Psoas muscle (tissue), 8 donors: ENCODE measurements at places on chromosomes 4 and X.

DNA sequence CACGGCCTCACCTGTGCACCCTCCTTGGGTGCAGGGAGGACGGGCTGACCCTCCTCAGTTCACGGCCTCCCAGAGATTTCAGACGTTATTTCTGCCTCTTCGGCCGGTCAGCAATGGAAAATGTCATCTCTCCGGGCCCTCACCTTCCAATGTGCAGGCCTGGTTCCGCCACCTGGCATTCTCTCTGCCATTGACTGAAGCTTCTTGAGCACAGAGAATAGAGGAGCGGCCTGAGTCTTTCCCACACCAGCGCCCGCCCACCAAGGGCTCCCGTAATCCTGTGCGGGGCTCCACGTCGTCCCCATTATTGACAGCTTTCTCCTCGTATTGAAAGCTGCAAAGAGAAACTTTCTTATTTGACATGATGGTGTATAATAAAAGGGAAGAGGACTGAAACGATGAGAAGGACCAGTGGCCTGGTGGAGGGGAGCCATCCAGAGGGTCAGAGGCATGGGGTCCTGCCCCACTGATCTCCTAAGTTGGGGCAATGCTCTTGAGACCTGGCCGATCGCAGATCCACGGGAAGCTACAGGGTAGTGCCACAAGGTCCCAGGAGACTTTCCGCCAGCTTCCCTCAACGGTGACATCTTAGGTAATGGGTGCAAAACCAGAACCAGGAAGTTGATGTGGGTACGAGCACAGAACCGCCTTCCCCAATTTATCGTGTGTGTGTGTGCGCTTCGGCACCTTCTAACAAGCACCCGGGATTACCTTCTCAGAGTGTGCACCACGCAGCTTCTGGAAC, 20.6 kb downstream of the HTRA3 start:
- DNase-seq: peak; percentile 6

DNA sequence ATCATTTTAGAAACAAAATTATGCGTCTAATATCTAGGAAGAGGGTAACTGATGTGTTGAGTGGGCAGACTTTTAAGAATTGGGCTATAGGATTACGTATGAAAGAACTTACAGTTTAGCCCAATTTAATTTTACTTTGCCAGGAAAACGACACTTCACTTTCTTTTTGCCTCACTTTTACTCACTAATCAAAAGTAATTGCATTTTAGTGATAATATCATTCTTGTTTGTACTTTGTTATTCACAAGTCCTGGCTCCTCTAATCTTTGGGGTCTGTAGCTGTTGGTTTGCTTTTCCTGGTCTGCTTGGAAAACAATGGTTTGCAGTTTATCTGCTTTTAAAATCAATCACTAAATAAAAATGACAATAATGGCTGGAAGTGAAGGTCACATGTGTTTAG, 2.9 kb upstream of the ARX start:
- no peak for DNase-seq

DNA sequence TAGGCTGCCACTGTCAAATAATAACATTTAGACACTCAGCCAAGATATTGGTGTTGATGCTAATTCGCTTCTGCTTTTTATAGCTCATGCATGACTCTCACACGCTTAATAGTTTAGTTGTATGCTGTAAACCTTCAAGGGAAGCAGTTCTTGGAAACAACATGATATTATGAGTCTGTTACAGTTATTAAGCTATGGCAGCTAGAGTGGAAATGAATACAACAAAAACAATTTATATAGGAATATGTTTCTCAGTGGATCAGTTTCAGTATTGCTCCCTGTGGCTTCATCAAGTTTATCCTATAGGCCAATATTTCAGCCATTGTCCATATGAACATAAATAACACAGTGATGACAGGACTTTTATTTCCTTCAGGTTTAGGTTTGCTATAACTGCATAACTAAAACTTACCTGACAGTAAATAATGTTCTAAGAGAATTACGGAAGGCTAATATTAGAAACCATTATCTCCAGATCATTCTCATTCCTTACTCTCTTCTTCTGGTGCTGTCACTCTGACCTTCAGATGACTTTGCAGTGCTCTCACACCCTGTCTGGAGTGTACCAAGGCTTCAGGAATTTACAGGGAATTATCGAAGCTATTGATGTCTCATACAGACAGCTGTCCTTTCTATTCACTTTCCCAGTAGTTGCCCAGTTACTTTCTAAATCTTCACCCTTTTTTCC, 555.0 kb downstream of the ANKRD50 start:
- DNase-seq: no peak

DNA sequence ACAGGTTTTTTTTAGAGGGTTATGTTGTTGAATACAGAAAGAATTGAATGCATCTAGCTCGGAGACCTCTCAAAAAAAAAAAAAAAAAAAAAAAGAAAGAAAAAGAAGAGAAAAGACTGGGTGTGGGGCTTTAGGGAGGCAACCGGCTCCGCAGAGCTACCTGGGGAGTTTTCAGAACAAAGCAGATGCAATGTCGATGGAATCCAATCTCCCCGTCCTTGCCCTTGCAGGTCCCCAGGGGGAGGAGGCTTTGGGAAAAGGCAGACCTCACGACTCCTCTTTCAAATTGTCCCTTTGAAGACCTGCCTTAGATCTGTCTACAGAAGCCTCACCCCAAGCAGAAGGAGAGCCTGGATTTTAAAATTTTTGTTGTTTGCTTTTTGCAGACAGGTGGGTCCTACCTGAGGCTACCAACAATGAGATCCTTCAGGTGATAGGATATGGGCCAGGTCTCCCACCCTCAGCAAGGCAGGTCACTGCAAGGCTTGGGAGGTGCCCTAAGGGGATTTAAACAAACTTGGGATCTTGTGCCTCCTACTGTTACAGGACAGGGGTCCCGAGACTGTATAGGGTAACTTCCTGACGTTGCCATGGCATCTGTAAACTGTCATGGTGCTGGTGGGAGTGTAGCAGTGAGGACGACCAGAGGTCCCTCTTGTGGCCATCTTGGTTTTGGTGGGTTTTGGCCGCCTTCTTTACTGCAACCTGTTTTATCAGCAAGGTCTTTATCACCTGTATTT, 75.2 kb upstream of the PRKX start:
- no peak for DNase-seq

DNA sequence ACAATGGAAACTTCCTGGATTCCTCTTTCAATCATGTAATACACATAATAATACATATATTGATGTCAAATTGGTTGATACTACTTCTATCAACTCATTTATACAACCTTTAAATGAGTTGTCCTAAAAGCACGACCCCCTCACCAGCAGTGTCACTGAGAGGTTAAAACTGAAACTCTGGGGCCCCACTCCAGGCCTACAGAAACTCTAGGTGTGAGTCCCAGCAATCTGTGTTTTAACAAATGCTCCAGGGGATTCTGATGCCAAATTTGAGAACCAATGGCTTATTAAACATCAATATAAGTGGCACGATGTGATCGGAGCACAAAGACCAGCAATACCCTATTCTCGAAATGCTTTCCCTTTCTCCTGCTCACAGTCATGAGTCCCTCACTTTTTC, 47.9 kb downstream of the ATP8A1 start:
- DNase-seq: no peak

DNA sequence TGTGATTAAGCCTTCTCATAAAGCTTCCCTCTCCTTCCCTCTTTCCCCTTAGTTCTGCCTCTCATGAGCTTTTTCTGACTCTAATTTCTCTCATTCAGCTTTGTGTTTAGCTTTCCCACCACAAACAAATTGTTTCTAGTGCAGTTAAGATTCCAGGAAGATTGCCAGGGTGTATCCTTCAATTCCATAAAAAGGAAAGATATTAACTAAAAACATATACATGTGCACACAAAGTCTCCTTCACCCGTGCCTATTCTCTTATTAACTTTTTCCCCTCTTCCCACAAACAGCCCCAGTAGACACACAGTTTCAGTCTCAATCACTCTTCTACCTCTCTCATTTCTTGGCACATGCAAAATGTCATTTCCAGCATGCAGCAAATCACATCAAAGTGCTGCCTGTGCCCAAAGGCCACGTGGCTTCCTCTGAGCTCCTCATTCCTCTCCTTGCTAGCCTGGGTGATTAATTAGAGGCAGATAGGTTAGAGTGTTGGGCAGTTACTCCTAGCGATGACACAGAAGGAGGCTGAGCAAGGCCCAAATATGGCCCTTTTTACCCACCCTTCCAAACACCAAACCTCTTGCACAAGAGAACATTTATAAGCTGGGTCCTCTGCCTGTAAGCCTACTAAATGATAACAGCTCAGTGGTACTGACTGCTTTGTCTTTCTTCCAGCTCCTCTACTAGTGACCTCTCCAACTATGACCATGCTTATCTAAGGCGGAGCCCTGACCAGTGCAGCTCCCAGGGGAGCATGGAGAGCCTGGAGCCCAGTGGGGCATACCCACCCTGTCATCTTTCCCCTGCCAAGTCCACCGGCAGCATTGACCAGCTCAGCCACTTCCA, 159.6 kb downstream of the SOWAHB start:
- DNase-seq: no peak

- no peak for DNase-seq
Observed at GRCh38 chr4:146095091-146095690, 80.3 kb upstream of the LSM6 start.

GRCh38 chr4:109910256-109910655, 2.4 kb upstream of the EGF start:
- no peak for DNase-seq

- peak; percentile 89 for DNase-seq
Observed at GRCh38 chrX:23434356-23434884, 99.8 kb downstream of the PTCHD1 start.

GRCh38 chrX:133544778-133545177, 129.5 kb upstream of the GPC4 start:
- DNase-seq: no peak

DNA sequence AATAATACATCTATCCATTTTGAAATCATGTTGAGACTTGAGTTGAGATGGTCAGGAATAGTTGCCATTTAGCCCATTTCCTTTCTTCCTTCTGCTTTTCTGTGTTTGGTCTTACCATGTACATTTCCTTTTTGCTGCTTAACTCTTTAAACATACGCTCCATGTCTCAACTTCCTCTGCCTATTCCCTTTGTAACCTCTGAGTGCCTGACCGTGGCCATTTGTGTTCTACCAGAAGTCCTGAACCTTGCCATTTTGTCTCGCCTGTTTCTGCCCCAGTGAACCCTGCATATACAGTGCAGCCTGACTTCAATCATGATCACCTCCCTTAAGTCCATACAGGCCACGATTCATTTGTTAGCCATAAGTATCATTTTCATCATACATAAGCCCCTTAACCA, 169.0 kb downstream of the RAPGEF2 start:
- no peak for DNase-seq

DNA sequence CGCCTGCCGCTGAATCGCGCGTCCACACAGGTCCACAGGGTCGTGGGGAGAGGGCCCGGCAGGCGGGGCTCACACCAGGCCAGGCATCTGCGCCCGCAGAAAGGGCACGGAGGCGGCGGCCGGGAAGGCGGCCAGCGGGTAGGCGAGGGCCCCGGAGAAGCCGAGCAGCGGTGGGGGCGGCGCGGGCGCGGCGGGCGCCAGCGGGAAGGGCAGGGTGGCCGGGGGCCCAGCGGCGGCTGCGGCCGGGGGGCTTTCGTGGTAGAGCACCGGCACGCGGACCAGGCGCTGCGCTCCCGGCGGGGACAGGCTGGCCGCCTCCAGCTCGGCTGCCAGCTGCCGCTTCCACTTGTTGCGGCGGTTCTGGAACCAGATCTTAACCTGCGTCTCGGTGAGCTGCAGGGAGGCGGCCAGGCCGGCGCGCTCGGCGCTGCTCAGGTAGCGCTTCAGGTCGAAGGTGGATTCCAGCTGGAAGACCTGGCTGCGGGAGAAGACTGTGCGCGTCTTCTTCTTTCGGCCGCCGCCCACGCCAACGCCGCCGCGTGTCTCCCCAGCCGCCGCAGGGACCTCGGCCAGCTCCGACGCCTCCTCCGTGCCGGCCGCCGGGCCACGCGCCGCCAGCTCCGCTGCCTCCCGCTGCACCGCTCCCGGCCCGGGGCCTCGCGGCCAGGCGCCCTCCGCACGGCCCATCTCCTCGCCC, 3.9 kb downstream of the HMX1 start:
- no peak for DNase-seq

- DNase-seq: no peak
Observed at GRCh38 chrX:110414273-110414672, 55.6 kb downstream of the RTL9 start.

DNA sequence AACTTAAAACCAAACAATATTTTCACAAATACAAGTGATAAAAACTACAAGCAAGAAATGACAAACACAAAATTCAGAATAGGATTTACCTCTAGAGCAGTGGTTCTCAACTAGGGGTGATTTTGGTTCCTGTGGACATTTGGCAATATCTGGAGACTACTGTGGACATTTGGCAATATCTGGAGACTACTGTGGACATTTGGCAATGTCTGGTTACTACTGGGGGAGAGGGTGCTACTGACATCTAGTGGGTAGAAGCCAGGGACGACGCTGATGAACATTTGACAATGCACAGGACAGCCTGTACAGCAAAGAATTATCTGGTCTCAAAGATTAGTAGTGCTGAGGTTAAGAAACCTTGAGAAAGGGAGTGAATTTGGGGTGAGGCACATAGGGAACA, 169.8 kb downstream of the CLCN4 start:
- DNase-seq: no peak

DNA sequence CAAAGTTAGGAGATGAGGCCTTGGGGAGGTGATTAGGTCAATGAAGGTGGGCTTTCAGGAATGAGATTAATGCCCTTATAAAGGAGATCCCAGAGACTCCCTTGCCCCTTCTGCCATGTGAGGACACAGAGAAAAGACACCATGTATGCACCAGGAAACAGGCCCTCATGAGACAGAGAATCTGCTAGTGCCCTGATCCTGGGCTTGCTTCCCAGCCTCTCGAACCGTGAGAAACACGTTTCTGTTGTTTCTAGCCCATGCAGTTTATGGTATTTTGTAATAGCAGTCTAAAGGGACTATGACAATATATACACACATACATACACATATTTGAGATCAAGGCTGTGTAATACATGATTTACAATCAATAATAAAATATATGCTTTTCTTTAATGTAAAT, 41.4 kb upstream of the ENPP6 start:
- no peak for DNase-seq

DNA sequence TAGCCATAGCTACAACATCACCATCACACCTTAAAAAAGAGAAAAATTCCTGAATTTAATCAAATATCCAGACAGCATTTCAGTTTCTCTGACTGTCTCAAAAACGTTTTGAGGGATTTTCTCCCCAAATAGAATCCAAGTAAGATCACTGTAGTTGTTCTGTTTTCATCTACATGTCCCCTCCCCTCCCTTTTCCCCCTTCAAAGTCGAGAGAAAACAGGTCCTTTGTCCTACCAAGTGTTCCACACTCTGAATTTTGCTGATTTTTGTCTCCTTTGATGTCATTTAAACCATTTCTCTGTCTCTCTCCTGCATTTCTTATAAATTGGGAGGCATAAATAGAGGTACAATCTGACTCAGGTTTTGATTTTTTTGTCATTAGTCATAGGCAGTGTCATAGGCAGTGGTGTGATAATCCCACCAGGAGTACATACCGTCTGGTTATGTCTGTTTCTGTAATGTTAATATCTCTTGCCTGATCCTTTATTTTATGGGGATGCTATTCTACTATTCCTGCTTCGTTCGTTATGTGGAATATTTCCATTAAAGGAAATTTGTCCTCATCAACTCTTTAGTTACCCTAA, 348.6 kb downstream of the PTTG2 start:
- no peak for DNase-seq

GRCh38 chr4:163922302-163922701, 427.8 kb downstream of the TMA16 start:
- DNase-seq: no peak

GRCh38 chrX:132046533-132046932, 23.4 kb downstream of the STK26 start:
- no peak for DNase-seq

GRCh38 chr4:176453079-176453478, 133.3 kb downstream of the SPCS3 start:
- DNase-seq: no peak
